ENCODE measurements at places on chromosomes 12 and 14.

DNA sequence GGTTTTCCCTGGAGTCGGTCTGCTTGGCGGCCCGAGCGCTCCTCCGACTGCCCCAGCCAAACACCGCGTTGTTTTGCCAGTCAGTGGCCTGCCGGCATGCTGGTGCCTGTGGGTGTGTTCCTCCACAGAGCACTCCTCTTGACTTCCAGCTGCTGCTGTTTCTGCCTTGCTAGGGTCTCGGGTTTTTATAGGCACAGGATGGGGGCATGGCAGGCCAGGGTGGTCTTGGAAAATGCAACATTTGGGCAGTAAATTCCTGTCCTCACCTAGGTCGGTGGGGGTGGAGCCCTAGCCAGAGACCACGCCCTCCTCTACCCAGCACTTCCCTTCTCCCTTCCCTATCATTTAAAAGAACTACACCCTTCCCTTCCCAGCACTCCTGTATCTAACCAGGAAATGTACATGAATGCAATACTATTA, 34.7 kb upstream of the VASH1 start:
- no peak for DNase-seq

- no peak for DNase-seq
Observed at GRCh38 chr14:94267352-94267751, 25.7 kb downstream of the SERPINA10 start.

- no peak for DNase-seq
Observed at GRCh38 chr14:96929950-96930349, 132.8 kb downstream of the VRK1 start.

DNA sequence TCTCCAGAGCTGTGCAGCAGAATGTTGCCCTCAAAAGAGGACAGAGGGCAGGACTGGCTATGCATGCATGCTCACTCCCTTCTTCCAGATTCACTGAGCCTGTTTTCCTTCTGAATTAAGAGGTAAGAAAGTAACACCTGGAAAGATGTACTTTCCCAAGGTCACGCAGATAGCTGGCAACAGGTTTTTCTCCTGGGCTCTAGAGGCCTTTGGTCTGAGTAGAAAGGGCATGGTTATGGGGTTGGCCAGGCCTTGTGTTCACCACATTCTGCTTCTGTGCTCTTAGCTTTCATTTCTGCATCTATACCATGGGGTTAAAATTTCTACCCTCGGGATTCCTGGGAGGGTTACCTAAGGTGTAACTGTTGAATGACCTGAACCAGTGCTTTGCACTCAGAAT, 57.5 kb downstream of the RASSF3 start:
- no peak for DNase-seq

DNA sequence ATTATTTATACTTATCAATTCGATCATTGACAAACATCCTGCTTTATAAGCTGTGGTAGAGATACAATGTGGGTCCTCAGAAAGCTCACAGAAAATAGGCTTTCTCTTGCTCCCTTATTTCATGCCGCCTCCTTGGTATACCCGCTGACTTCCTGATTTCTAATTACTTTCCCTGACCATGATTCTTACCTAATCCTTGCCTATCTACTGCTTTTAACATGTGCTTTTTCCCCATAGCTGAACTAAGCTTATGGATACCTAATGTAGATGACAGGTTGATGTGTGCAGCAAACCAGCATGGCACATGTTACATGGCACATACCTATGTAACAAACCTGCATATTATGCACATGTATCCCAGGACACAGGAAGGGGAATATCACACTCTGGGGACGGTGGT, 65.1 kb downstream of the ITPR2 start:
- DNase-seq = no peak

DNA sequence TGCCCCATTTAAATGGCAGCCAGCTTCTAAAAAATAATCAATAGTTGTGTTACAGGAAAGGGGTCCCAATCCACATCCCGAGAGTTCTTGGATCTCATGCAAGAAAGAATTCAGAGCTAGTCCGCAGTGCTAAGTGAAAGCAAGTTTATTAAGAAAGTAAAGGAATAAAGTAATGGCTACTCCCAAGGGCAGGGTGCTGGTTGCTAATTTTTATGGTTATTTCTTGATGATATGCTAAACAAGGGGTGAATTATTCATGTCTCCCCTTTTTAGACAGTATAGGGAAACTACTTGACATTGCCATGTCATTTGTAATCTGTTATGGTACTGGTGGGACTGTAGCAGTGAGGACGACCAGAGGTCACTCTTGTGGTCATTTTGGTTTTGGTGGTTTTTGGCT, 591.3 kb downstream of the LRFN5 start:
- no peak for DNase-seq

DNA sequence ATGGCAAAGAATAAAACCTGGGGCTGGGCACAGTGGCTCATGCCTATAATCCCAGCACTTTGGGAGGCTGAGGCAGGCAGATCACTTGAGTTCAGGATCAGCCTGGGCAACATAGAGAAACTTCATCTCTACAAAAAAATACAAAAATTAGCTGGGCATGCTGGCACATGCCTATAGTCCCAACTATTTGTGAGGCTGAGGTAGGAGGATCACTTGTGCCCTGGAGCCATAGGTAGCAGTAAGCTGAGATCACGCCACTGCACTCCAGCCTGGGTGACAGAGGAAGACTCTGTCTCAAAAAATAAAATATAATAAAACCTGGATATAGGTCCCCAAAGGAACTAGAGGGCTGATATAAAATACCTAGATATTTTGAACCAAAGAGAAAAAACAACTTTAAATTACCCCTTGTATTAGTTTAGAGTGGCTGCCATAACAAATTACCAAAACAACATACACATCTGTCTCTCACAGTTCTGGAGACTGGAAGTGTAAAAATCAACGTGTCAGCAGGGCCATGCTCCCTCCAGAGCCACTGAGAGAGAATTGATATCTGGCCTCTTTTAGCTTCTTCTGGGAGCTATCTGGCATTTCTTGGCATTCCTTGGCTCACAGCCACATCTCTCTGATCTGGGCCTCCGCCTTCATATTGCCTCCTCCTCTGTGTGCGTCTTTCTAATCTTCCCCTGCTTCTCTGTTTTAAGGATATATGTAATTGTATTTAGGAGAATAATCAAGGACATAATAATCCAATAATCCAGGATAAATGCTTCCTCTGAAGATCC, 47.9 kb upstream of the ATF7IP start:
- no peak for DNase-seq

- DNase-seq = no peak
Observed at GRCh38 chr12:76562130-76562529, 2.6 kb upstream of the OSBPL8 start.

DNA sequence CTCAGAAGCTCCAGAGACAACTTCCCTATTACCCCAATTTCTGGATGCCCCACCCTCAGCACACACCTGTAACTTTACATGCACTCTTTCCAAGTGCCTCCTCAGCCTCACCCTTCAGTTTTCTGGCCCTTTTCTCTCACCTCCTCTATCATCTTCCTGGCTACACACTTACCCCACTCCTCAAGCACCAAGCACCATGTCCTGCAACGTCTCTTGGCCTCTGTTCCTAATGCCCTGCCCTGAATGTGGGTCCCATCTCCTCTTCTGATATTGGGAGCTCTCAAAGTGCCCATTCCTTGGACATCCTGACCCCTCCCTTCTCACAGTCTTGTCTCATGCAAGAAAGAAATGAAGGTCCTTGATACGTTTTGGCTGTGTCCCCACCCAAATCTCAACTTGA, 1.2 kb downstream of the KRT72 start:
- no peak for DNase-seq

- no peak for DNase-seq
Observed at GRCh38 chr12:53345486-53346188, 9.5 kb upstream of the SP7 start.

- no peak for DNase-seq
Observed at GRCh38 chr12:5716201-5716600, 228.9 kb downstream of the ANO2 start.

GRCh38 chr12:124501827-124502226, 65.6 kb downstream of the NCOR2 start:
- DNase-seq = no peak

GRCh38 chr12:3157581-3158323, 80.6 kb downstream of the TSPAN9 start:
- DNase-seq = no peak

DNA sequence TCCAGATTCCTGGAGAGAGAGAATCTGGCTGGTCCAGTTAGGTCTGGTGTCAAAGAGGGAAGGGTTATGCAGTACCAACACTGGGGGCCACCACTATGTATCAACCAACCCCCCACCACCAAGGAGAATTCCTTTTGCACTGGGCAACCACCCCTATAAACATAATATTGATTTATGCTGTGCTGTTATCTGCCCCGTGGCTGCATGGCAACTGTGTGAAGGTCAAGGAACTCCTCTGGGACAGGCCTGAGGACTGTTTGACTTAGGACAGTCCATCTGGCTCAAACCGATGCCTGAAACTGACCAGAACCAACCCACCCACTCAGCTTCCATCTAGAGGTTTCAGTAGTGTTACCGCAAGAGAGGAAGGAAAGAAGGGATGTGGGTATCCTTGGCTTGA, 20.5 kb downstream of the PLEKHH1 start:
- DNase-seq = no peak

GRCh38 chr14:57865403-57866198, at the start of gene SLC35F4:
Gene SLC35F4 (minus strand): TSS chr14:57866092.
- DNase-seq = no peak

DNA sequence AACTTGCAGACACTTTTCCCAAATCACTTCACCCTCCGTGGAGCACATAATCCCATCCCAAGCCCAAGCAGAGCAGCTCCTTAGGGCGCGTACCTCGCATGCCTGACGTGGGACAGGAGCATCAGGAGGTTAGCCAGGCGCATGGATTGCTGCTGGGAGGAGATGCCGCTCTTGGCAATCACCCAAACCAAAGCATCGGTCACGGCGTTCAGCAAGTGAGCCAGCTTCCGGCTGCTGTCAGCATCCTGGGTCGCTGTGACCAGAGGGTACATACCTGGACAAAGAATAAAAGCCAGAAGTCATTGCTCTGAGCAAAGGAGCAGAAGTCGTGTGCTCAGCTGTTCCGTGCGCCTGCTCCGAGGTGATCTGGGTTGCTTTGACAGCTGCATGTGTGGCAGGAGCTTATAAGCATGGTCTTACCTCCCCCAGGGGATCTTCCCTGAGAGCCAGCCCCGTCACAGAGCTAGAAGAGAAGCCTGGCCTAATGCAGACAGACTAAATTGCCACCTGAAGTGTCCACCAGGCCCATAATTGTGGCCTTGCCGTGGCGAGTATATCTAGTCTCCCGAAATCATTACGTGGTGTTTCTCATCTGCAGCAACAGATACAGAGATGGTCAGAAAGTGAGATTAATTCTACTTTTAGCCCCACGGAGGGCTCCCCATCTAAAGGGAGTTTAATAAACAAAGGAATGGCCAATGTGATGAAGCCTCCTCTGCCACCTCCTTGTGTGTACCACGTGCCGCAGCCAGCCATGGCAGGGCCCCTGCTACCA, 59.1 kb downstream of the ESR2 start:
- DNase-seq = no peak

GRCh38 chr12:46149079-46149464, 119.8 kb downstream of the SLC38A1 start:
- DNase-seq = no peak

DNA sequence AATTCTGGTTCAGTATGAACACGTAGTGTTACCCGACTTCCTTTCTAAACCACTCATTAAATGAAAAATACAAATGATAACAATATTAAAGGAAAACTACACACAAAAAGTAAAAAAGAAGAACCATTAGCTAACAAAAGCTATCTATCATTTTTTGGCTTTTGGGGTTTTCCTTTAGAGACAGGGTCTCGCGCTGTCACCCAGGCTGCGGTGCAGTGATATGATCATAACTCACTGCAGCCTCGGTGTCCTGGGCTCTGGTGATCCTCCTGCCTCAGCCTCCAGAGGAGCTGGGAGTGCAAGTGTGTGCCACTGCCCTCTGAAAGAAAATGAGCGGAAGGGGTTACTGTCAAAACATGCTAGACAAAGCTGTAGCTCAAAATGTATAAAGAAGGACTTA, 238.2 kb upstream of the AVPR1A start:
- DNase-seq = no peak

DNA sequence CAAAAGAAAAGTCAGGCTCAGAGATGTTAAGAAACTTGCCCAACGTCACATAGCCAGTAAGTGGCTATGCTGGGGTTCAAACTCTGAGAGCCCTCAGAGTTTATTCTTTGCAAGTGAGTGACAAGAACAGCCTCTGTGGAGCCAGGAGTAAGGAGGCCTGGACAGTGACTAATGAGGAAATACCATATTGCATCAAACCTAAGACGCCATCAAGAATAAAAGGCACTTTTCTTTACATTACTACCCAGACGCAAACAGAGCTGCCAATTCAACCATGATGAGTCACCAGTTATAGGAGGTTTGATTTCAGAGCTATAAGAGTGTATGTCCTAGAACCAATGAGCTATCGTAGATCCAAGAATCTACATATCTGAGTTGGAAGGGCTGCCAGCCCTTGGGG, 9.4 kb downstream of the TNFRSF1A start:
- DNase-seq = no peak

DNA sequence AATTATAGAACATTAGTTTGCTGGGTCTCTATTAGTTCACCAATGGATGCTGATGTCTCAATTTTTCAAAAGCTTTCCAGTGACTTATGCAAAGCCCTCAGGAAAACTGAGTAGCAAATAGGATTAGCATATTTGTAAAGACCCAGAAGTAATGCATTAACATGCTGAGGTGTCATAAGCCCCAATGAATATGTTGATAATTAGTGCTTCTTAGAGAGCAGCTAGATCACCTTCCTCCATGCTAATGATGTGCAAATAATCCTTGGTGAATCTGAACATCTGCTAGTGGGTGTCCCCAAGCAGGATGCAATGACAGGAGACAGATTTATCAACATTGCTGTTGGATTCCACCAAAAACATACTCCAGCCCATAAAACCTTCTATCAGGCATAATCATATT, 19.0 kb downstream of the IFNG start:
- DNase-seq = no peak

GRCh38 chr12:93780101-93780641, 103.0 kb downstream of the CRADD start:
- DNase-seq = no peak

DNA sequence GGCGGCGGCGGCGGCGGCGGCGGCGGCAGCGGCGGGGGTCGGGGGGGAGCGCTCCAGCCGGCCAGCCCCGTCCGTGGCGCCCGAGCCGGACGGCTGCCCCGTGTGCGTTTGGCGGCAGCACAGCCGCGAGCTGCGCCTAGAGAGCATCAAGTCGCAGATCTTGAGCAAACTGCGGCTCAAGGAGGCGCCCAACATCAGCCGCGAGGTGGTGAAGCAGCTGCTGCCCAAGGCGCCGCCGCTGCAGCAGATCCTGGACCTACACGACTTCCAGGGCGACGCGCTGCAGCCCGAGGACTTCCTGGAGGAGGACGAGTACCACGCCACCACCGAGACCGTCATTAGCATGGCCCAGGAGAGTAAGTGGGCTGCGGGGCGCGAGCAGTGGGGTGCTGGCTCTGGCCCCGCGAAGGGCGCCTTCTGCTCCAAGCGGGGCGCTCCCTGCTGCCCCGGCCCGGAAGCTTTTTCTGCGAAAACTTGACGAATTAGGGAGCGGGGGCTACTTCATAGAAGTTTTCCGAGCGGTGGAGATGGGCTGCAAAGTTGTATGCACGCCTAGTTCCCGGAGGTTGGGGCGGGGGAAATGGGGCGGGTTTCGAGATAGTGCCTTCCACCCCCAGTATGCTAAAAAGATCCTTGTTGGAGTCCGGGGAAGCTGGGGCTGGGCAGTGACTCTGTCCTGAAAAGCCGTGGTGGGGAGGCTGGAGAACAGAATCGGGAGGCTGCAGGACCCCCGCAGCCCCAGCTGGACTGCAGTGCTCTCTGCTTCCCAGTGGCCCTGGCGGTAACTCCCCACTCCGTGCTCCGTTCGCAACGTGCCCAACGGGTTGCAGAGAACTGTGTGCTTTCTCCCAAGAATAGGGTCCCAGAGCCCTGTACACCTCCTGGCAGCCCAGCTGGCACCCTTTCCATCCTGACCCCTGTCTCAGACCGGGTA, 751 bp downstream of the GDF11 start:
- DNase-seq = peak; percentile 23

GRCh38 chr14:50675597-50675996, 7.5 kb upstream of the SAV1 start:
- no peak for DNase-seq
